DMS79 (cell line): ENCODE measurements at places on chromosomes 4 and X.
A peak's percentile ranks its signal among the peaks of the same experiment; 100 is the strongest.

DNA sequence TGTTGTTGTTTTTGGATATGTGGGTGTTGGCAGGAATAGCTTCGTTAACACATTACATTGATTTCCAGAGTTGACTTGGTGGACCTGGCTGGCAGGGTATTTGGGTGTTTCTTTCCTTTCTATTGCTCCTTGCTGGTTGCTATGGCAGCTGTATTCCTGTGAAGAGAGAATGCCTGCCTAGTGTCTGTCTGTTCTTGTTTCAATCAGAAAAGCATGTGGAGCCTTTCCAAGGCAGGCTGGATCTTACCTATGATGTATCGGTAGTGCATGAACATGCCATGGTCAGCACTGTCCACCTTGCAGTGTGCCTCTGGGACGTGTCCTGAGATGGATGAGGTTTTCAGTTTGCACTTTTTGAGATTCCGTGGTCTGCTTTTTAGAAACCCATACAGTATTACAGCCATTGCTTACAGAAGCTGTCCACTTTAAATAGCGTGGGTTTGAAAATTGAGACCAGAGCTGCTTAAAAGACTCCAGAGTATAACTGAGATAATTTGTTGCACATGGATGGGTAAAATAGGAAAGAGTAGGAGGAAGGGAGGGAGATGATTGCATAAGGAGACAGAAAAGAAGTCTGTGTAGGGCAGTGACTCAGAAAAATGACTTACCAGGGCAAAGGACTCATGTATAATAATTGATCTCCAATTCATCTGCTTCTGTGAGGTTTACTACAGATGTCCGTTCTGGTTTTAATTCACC, 20.0 kb upstream of the AADAT start:
- no peak for DNase-seq

GRCh38 chr4:182367153-182367552, 124.0 kb downstream of the TENM3 start:
- peak; percentile 45 for DNase-seq

GRCh38 chr4:80446664-80447063, 111.1 kb downstream of the CFAP299 start:
- no peak for DNase-seq

- no peak for DNase-seq
These were observed 33.4 kb downstream of the SPRY1 start for GRCh38 chr4:123430031-123430430.

GRCh38 chr4:173025131-173025530, 143.5 kb upstream of the GALNT7 start:
- no peak for DNase-seq

DNA sequence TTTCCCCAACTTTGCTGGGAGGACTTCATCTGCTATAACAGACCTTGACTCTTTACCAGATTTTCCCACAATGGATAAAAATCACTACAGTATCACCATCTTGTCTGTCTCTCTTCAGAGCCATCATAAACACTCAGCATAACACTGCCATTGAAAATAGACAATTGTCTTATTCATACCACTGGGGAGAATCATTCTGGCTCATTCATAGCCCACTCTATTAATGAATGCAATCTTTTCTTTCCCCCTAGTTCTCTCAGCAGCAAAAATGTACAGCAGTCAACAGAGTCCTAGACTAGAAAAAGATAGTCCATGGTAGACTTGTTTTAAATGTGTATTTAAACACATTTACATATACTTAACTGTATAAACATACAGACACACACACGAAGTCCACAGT, 19.2 kb downstream of the SLC9A7 start:
- DNase-seq = no peak
